ENCODE measurements at places on chromosomes 6 and 20.

- DNase-seq: no peak
These were observed 37.2 kb upstream of the TRIM27 start for GRCh38 chr6:28960846-28961500.

- no peak for DNase-seq
These were observed 7.4 kb downstream of the DLL1 start for GRCh38 chr6:170283212-170284081.

GRCh38 chr6:113381959-113382358 lies 475.2 kb upstream of the MARCKS start:
- DNase-seq: no peak

DNA sequence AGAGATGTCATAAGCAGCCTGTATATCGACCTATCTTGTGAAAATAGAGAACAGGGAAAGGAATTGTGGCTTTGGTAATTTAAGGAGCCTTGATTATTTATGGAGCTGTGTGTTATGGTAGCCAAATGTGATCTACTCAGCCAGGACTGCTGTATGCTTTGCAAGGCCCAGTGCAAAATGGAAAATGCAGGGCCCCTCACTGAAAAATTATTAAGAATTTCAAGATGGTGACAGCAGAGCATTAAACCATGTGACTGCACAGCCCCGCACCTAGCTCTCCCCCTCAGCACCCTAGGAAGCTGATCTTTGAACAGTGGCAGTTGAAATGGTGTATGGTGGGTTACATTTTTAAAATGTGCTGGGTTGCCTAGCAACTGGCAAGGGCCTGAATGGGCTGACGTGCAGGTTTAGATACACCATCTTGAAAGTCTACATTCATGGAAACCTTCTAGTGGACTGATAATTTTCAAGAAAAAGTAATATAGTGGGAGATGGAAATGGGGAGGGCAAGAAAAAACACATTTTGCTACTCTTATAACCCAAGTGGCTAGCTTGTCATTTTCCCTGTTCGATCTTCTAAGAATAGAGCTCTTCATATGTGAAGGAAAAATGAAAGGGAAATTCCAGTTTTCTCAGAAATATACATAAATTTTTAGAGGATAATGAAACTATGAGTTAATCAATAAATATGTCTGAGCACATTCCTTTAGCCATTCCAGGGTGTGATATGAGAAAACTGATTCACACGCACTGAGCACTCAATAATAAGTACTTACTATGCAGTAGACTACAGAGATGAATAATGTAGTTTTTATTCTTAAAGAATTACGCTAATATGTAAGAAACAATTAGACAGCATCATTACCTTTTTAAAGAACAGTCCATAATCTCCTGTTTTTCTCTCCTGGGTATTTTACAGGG lies 208.0 kb downstream of the ARHGAP18 start:
- DNase-seq: no peak

GRCh38 chr6:169277619-169278018 lies 24.0 kb upstream of the THBS2 start:
- no peak for DNase-seq

- no peak for DNase-seq
These were observed 811.9 kb downstream of the MAFB start for GRCh38 chr20:39876976-39877635.

- DNase-seq: no peak
These were observed 5.8 kb downstream of the AURKA start for GRCh38 chr20:56386219-56386618.

DNA sequence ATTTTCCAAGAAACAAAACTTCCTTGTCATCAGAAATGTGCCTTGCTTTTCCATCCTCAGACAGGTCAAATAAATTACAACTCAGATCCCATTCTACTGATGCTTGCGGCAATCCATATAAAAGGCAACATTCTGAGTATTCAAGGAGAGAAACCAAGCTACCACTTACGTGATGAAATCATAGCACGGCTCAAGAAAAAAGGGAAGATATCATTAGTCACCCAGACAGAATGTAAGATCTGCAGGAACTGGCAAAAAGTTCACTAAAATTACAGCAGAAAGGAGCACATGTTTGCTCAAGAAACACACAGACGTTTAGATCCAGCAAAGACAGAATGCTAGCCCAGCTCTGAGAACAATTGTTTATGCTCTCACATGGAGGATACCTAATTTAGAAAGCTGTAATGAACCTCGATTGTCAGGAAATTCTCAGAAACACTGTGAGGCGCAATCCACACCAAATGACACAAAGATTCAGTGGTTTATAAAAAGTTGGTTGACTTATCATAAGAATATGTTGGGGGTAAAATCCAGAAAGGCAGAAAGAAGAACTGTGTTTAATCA lies 304.2 kb downstream of the ADGRG6 start:
- DNase-seq: no peak

GRCh38 chr6:153729189-153729588 lies 309.9 kb upstream of the OPRM1 start:
- no peak for DNase-seq

- DNase-seq: no peak
These were observed 5.0 kb downstream of the MANBAL start for GRCh38 chr20:37294262-37294981.

DNA sequence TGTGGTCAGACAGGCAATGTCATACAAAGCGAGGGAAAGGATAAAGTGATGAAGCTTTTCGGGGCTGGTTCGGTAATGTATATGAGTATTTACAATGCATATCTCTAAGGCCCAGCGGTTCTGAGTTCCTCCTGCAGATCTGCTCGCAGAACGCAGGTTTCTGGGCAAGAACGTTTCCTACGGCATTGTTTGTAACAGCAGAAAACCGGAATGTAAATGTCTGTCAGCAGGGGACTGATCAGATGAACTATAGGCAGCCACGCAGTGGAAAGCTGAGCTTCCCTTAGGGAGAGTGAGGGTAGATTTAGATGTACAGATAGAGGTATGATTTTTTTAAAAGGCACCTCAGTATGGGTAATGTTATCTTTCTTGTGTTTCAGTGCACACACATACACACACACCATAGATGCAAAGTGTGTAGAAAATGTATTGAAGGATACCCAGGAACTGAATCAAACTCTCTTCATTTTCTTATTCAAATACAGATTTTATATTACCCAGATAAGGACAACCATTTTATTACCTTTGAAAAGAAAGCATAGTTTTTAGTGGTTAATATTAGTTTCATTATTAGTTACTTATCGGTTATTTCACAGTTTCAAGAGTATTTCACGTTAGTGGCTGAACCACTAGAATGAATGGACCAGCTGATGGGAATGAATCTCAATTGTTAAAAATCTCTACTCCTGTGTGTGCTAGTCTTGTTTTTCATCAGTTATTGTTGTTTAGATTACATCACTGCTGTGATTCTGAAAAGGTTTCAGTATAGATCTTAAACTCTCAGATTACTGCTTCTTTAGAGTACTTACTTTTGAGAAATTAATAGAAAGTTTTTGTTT lies 56.2 kb downstream of the SNX9 start:
- no peak for DNase-seq

DNA sequence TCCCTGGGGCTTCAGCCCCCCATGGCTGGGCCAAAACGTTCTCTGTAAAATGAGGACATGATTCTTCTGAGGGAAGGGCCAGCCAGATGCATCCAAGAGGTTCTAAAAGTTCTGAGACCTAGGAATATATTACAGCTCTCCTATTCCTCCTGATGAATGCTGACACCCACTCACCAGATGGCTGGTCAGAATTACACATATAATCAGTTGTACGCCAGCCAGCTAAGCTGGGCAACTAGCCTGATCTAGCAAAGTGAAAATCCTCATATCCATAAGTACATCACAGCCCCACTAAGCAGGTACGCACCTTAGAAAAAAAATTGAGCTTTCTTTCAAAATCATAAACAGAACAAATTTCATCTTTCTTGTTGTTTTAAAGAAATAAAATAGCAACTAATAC lies 34.8 kb downstream of the C6orf118 start:
- no peak for DNase-seq

GRCh38 chr6:111604259-111605099 lies 1.2 kb downstream of the TRAF3IP2 start:
- DNase-seq: no peak

- DNase-seq: no peak
These were observed 48.1 kb upstream of the AFDN start for GRCh38 chr6:167778497-167779128.

DNA sequence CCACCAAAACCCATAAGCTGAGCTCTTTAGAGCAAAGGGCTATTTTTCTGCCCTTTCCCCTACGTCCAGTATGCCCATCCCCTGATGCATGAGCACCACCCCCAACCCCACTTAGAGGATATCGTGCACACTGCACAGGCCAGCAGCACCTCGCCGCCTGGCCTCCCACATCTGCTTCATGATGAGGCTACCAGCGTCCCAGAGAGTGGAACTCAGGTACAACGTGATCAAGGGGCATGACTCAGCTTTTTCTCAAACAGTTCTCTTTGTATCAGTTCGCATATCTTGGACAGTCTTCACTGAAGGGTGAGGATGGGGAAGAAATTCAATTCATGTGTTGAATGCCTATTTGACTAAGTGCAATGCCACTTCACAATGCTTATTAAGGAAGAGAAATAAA lies 81.9 kb upstream of the QKI start:
- DNase-seq: no peak

DNA sequence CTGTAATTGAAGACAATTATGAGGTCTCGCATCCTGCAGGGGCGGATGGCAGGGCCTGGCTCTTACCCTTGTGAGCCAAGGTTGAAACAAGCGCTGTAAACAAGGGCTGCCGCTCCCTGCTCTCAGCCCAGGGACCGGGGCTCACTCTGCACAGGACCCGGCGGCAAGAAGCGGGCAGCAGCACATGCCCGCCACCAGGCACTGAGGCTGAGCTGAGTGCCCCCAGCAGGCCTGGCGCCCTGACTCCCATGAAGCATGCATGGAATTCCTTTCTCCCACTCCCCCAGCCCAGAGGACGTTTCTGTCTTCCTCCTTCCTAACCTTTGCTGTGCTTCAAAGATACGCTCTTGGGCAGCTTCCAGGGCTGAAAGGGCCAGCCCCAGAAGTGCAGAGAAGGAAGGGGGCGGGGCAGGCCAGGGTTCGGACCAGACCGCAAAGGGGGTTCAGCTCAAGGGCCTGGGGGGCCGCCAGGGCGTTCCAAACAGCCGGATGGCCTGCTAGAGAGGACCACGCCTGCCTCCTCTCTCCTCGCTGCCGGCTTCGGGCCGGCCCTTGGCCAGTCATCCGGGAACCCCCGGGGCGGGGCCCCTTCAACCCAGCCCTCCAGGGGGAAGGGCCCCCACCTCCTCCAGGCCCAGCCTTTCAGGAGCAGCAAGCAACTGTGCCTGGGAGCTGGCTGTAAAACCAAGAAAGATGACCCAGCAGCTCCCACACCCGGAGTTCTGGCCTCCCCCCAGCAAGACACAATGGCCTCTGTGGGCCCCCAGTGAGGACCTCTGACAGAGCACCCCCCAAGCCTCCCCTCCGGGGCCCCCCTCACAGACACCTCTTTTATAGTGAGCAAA lies 109.9 kb downstream of the NOL4L start:
- no peak for DNase-seq

DNA sequence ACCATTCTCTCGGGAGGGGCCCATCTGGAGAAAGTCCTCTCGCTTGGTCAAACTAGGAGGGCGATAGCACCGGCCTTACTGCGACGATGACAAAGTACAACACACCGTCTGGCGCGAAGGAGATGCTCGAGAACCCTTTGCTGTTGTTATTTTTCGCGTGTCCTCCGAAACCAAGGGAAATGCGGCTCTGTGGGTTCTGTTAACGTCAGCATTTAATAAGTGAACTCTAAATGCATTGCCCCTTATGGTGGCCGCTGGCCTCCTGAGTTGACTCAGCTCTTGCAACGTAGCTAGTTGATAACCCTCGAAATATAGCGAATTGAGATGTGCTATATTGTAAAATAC lies 577 bp upstream of the SCAND1 start:
- no peak for DNase-seq

DNA sequence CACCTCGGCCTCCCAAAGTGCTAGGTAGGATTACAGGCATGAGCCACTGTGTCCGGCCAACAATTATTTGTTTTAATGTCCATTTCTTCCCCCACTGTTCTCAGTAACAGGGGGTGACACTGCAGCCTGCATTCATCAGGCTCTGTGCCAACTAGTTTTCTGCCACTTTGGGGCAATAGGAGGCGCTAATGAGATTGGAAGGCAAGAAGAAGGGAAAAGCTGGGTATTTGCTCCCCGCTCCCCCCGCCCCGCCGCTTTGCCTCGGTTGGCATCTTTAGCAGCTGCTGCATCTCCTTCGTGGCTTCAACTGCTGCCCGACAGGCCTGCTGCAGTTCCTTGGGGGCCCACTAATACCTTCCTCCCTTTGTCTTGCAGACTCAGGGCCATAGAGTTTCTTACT lies 35.0 kb upstream of the MDGA1 start:
- DNase-seq: no peak

GRCh38 chr6:154453329-154453728 lies 57.2 kb downstream of the CNKSR3 start:
- DNase-seq: no peak

- no peak for DNase-seq
These were observed 664.8 kb upstream of the MMS22L start for GRCh38 chr6:97947841-97948240.

DNA sequence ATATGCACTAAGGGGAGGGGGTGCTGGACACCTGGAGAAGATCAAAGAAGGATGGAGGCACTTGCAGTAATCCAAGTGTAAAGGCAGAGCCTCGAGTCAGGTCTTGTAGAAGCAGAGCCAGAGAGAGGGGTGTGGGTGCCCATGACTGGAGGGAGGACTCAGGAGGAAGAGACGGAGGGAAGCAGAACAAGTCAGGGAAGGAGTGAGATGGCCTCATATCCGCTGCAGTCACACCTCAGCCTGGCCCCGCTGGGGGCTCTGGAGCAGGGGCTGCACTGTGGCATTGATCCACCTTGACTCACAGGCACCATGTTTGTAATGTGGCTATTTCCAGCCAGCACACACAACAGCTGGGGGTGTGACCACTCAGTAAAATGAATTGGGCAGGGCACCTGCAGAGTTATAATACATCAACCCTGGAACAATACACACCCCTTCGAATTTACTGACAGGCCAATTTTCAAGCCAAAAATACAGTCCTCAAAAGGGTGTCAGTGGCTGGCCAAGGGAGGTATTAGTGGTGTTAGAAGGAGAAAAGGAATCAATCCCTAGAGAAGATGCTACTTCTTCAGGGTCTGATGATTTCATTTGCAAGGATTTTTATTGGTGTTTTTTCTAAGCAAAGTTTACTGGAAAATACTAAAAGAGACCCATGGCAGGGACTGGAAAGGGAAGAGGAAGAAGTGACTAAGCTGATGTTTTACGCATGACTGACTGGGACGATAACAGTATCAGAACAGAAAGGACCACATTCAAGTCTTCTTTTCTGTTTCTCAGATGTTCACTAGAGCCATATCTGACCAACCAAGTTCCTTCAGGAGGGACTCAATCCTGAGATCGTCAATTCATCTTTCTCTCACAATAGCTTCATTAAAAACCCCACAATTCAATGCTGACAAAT lies 18.9 kb upstream of the NXT1 start:
- DNase-seq: no peak

GRCh38 chr6:129889580-129889979 lies 28.5 kb upstream of the TMEM244 start:
- DNase-seq: no peak

- no peak for DNase-seq
These were observed 2.6 kb upstream of the LIN28B start for GRCh38 chr6:104954190-104954797.

- no peak for DNase-seq
These were observed 302.4 kb downstream of the THBS2 start for GRCh38 chr6:168951217-168951616.
